ENCODE measurements at places on chromosomes 2 and 18.
A peak's percentile ranks its signal among the peaks of the same experiment; 100 is the strongest.

- no peak for DNase-seq
Measured at GRCh38 chr2:232260075-232260474, 118.5 kb upstream of the ALPP start.

DNA sequence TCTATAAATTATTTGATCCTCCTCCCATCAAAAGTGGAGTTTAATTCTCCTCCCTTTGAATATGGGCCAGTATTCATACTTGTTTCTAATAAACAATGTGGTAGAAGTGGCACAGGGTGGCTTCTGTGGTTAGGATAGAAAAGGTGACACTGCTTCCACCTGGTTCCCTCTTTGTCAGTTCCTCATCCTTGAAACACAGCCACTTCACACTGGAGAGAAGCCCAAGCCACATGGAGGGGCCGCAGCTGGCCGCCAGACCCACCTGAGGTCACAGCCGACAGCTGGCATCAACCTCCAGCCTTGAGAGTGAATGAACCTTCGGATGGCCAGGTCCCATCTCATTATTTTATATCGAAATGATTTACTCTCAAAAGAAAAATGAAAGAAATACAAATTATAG is 27.5 kb upstream of the SLC66A3 start:
- no peak for DNase-seq

- DNase-seq: no peak
Measured at GRCh38 chr2:158497486-158497885, 40.7 kb downstream of the PKP4 start.

- DNase-seq: no peak
Measured at GRCh38 chr2:179511105-179511789, 246.6 kb upstream of the SESTD1 start.

- DNase-seq: no peak
Measured at GRCh38 chr2:172817411-172817810, 81.8 kb downstream of the RAPGEF4 start.

GRCh38 chr2:108594982-108595464 is 60.8 kb downstream of the LIMS1 start:
- no peak for DNase-seq

- no peak for DNase-seq
Measured at GRCh38 chr2:35822716-35823115, 532.9 kb upstream of the CRIM1 start.

DNA sequence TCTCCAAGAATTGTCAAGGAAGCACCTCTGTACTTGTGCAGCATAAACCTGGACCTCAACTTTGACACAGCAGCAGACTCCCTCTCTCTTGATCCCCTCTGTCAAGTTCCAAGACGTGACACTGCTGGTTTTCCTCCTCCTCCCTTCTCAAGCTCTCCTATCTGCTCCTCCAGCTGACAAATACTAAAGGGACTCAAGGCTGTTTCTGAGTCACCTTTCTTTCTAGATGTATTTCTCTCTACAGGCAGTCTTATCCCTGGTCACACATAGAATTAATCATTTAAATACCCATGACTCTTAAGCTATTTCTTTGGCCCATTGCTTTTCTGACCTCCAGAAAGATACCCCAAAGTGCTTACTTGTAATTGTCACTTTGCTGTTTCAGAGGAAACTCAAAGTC is 53.5 kb downstream of the SEPTIN10 start:
- no peak for DNase-seq

DNA sequence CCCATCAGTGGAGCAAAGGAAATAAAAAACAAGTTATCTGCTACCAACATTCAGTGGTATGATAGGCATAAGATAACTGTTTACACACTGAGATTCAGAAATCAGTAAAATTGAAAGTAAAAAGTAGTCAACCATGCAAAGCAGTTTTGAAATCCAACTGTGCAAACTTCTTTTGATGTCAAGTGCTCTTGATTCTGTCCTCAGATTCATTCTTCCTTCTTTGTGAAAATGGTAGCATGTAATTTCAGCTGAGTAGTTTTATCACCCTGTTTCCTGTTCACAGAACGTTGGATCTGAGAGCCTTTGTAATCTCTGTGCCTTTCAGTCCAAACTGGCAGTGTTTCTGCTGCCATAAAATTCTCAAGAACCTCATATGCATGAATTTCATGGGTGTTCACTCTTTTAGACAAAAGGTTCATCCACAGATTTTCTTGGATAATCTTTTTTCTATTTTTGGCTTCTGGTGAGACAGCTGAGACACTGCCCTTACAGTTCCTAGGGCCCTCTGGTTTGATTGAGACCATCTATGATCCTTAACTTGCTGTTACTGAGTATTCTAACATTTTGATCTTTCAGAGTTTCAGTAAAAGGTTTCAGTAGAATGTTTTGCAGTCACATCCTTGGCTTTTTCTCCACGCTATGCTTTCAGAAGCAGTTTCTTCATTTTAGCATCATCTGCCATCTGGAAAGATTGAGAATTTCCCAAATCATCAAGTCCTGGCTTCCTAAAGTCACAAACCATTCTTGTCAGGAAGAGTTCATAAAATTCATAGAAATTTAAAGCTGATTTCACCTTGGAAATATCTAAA is 272.3 kb upstream of the EPHA4 start:
- DNase-seq: no peak

- DNase-seq: no peak
Measured at GRCh38 chr2:207337234-207338219, 171.8 kb upstream of the KLF7 start.

- no peak for DNase-seq
Measured at GRCh38 chr2:190831941-190832340, 48.7 kb upstream of the GLS start.

GRCh38 chr2:219620546-219620945 is 6.9 kb upstream of the SLC4A3 start:
- DNase-seq: no peak

DNA sequence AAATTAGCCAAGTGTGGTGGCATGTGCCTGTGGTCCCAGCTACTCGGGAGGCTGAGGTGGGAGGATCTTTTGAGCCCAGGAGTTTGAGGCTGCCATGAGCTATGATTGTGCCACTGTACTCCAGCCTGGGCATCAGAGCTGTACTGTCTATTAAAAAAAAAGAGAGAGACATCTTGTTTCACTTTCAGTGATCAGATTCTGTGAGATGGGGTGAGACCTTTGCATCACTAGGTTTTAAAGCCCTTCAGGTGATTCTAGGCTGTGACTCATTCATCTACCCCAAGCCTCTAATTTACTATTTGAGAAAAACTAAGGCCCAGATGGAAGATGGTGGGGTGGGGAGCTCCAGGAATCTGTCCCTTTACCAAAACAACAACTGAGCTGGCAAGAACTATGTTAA is 7.1 kb downstream of the C2orf92 start:
- no peak for DNase-seq

DNA sequence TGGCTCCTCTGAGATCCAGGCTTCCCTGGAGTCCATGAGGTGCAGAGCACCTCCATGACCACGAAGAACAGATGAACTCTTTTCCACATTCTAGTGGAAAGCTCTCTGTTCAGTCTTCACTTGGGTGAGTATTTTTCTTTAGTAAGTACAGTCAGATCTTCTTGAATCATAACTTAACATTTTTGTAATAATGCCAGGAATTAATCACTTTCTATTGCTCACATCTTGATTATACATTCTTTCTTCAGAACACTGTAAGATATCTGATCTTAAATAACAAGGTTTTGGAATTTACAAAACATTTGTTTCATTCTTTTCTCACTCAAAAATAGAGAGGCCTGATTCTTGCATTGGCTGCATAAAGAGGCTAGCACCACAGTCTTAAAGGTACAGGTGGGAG is 45.4 kb upstream of the RND3 start:
- no peak for DNase-seq

- peak; percentile 54 for DNase-seq
Measured at GRCh38 chr18:46070815-46071652, 1.0 kb downstream of the PSTPIP2 start.

DNA sequence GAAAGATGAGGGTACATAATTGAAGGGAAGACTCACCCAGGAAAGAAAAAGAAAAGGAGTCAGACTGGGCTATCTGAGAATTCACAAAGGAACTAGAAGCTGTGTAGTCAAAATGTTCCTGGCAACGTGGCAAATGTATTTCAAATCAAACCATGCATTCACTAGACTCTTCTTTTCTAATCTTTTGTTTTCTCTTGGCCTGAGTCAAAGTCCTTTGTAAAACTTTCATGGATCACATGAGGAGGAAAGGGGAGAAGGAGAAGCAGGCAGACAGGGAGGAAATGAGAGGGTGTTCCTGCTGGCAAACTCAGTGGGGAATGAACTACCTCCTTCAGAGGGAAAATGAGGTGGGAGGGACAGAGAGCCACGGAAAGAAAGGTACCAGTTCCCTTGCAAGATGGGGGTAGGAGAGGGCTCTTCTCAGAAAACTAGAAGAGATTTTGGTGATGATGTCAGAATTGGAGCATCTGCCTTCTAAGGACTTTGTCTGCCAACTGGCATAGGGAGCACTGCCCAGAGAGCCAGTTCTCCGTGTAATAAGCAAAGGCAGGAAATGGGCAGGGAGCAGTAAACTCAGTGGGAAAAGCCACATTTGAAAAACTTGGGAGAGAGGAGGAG is 51.4 kb downstream of the SLC8A1 start:
- DNase-seq: no peak

DNA sequence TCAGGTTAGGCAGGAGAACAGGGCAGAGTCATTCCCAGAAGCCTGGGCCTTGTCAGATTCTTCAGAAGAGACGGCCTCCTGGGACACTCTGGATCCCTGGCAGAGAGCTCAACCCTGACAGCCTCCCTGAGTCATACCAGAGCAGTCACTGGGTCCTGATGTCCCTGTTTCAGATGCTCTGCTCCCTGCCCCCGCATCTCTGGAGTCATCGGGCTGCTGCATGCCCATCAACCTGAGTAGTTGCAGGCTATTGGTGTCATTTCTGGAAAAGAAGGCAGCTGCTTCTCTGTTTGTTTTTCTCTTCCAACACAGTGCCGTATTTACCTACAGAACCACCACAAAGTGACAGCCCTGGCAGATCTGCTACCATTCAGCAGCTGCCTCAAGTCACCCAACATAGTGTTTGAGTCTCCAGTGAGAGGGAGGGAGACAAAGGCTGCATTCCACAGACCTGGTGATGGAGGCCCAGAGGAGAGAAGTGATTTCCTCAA is 145.1 kb downstream of the B3GNT2 start:
- DNase-seq: no peak

- DNase-seq: no peak
Measured at GRCh38 chr2:42339191-42339912, 21.7 kb downstream of the COX7A2L start.

DNA sequence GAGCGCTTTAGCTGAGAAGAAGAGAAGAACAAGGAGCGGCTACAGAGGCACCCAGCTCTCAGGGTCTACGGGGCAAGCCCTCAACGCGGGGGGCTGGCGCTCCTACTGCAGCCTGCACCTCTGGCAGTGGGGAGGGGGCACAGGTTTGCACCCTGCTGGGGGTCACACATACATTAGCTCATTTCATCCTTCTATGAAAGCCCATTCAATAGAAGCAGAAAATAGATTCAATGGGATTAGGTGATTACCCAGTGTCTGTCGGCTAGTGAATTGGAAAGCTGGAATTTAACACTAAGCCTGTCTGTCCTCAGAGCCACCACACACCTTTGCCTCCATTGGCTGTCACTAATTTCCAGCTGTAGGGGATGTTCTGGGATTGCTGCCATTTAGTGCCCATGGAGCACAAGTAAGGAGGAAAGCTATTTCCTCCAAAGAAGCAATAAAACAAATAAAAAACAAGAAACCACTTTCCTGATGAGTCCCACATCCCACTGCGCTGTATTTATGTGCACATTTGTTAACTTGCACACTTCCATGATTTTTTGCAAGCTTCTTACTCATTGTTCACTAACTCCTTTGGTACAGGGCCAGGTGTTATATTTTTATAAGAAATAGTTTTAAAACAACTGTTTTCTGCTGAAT is 319.6 kb upstream of the REV1 start:
- no peak for DNase-seq

GRCh38 chr2:30516166-30516565 is 69.1 kb downstream of the LCLAT1 start:
- DNase-seq: no peak

- DNase-seq: peak; percentile 89
Measured at GRCh38 chr2:219294356-219295351, 14.5 kb downstream of the PTPRN start.

- no peak for DNase-seq
Measured at GRCh38 chr18:10465174-10465939, 10.9 kb downstream of the APCDD1 start.

- no peak for DNase-seq
Measured at GRCh38 chr2:128404709-128405466, 86.2 kb upstream of the HS6ST1 start.

DNA sequence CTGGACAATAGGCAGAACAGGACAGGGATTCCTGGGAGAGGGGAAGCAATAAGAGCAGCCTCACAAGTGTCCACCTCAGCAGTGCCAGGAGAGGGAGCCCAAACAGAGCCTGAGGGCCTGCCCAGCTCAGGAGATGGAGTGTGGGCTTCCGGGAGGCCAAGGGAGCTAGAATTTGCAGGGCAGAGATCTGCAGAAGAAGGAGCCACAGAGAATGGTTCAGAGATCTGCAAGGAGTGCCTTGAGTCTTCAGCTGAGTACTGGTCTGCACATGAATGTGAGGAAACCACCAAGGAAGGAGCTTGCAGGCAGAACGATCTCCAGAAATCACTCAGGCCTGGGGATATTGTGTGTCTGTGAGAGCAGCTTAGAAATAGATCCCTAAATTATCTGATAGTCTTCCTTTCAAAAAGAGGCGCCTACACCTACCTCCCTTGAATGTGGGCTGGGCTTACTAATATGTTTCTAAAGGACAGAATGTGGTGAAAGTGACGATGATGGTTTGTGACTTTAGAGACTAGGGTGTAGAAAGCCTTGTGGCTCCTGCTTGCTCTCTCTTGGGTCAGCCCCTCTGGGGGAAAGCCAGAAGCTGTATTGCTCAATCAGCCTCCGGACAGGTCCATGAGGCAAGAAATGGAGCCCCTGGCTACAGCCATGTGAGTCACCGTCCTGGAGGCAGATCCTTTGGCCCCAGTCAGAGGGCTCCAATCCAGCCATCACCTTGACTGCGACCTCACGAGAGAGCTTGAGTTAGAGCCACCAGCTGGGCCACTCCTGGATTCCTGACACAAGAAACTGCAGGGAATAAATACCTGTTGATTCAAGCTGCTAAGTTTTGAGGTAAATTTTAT is 7.6 kb upstream of the LPIN1 start:
- no peak for DNase-seq

DNA sequence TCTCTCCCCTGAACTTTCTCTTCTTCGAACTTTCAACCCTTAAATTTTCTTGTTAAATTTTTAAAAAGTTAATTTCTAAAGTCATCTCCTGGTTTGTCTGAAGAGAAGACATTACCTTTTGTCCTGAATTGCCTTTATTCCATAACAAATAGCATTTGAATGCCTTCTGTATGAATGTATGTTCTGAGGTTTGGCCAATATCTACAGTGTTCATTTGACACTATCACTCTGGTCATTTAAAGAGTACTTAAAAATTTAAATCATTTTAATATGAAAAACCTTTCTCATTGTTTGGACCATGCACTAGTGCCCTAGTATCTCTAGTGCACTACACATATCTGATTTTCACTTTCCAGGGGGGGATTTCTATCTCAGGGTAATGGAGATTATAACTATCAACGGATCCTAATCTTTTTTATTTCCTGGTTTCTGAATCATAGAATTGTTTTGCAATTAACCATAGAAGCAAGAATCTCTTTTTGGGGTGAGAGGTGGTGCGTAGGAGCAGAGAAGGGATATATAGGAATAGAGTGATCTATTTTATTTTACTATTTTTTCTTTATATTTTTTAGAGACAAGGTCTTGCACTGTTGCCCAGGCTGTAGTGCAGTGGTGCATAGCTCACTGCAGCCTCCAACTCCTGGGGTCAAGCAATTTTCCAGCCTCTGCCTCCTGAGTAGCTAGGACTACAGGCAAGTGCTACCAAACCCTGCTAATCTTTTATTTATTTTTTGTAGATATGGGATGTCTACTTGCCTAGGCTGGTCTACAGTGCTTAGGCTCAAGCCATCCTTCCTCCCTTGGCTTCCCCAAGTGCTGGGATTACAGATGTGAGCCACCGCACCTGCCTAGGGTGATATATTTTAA is 25.5 kb downstream of the TANC1 start:
- no peak for DNase-seq

Measured in H1 (cell line).